Stimulated activated CD8-positive, alpha-beta memory T cell treated with anti-CD3 and anti-CD28 coated beads, Interleukin-4, amount 100 ng/mL, for 1 hour (primary cell): ENCODE measurements at places on chromosomes 2 and 18.

DNA sequence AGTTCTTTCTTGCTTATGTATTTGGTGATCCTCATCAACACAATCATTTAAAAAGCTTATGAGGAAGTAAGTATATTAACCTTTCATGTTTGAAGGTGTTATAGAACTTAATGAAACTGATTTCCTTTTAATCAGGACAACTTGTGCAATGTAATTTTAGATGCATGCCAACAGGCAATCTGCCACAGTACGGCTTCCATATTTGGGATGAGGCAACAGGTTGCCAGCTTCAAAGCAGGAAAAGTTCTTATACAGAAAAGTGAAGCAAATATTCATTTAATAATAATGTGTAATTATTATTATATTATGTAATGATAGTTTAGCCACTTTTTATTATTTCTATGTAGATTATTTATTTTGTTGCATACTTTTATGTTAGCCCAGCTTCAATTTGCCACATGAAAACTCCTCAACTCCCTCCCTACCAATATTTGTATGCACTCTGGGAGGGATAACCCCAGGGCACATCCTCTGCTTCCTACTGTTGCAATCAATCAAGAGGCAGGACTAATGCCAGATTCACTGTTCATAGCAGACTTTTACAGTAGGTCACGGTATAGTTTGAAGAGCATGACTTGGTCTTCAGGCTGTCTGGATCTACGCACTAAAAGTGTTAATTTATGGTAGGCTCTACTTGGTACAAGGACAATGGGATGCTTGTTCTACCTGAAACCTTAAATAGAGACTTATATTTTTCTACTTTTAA lies 277.2 kb downstream of the AGPS start:
- DNase-seq, result no peak

DNA sequence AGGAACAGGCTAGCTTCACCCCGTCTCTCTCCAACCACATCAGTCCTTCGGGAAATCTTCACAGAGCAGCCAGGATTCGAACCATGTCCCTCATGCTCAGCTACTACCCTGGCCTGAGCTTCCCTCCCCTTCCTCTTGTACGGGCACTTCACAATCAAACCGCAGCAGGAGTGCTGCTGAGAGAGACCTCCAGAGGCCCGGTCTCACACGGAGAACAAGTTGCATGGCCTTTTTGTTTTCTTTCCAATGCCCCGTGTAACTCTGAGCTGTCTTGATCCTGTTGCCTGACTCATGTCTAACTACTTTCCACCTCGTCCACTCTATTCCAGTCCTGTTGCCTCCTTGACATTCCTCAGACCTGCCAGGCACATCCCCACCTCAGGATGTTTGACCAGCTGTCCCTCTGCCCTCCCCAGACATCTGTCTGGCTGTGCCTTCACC lies 25.4 kb downstream of the FBLN7 start:
- DNase-seq, result no peak

DNA sequence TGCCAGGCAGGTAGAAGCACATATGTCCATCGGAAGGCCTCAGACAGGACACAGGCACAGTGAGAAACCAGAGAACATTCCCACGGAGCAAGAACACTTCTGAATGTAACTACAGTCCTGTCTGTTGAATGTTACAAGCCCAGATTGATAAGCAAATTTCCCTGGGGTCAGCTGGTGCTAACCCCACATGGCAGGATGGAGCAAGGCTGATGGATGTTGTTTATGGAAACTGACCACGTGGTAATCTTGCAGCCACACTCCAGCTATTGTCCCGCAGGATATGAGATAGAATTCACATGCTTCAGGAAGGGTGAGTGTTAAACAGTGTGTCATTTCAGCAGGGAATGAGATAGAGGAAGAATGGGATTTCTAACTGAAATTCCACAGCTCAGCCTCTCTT lies 138.8 kb upstream of the COPS8 start:
- DNase-seq, result no peak

DNA sequence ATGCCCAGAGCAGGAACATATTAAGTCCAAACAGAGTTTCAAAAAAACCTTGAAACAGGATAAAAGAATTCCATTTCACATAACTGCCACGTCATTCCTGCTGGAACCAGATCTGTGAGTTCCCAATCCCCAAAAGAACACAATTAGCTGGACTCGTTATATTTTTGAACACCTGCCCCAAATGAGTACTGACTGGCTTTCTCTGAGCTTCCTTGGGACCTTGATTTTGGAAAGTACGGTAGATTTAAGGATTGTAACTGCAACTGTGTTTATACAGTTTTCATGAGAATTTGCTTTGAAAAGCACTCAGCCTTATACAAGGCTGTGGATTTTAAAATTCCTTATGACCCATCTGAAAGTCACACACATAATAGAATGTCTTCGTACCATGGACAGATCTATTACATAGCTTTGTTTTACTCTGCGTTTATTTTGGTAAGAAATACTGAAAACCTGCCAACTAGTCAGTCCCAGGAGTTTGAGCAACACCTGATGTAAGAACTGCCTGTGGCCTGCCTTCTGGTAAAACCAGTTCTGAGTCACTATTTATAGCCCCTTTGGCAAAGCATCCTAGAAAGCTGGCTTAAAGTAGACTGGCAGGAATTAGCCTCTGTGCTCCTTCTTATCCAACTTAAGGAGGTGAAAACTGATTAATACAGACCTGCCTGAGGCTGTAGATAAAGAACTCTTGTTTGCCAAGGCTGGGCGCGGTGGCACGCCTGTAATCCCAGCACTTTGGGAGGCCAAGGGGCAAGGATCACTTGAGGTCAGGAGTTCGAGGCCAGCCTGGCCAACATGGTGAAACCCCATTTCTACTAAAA lies 48.1 kb downstream of the MERTK start:
- DNase-seq, result no peak

DNA sequence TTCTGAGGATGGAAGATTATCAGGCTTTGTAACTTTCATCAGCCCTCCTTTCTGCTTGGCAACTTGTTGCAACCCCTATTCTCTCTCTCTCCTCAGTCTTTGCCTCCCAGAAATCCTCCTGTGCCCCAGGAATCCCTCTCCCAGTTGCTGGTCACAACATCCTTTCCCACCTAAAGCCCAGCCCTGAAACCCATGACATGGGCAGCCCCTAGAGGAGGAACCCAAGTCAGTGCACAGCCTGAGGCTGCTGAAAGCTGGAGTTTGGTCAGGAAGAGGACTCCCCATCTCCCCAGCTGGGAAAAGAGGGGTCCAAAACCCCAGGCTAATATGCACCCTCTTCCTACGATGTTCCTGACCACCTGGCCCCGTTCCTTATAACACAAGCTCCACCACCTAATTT lies 29.5 kb downstream of the PKDCC start:
- no peak for DNase-seq

GRCh38 chr2:196607073-196607472 lies 32.4 kb upstream of the CCDC150 start:
- no peak for DNase-seq

- no peak for DNase-seq
Observed at GRCh38 chr18:26700201-26700600, 151.8 kb upstream of the KCTD1 start.

- no peak for DNase-seq
Observed at GRCh38 chr2:143524119-143524553, 394.9 kb downstream of the ARHGAP15 start.

GRCh38 chr2:175690113-175690837 lies 311.8 kb downstream of the LNPK start:
- DNase-seq, result no peak

DNA sequence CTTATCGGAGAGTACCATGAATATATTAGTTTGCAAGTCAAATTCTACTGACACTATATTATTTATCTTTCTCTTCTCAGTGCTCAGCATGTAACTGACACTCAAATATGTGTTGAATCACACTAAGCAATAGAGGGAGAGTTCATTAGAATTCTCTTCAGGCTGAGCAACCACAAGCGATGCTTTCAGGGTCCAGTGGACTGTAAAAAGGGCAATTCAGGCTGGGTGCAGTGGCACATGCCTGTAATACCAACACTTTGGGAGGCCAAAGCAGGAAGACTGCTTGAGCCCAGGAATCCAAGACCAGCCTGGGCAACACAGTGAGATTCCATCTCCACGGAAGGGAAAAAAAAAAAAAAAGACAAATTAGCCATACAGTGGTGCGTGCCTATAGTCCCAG lies 16.3 kb downstream of the PDE6D start:
- no peak for DNase-seq

DNA sequence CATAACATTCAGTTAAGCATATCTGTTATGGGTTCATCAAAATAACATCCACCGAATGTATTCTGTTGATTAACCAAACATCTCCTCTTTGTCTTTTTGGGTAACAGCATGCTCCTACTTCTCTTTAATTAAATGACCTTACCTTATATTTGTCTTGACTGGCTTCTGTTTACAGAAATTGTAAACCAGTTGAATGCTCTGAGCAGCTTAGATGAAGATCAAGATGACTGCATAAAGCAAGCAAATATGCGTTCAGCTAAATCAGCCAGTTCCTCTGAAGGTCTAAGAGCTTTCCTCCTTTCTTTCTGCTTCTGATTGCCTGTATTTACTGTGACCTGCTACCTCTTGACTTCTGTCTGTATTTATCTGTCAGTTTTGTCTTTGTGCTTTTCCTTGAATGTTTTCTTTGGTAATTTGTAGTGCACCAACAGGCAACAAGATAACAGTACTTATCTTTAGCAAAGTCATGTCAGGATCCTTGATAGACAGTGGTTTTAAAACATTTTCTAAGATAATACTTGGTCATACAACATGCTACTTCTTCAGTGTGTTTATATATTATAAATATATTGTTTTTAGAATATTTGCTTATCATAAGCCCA lies 152.8 kb downstream of the EHBP1 start:
- no peak for DNase-seq

DNA sequence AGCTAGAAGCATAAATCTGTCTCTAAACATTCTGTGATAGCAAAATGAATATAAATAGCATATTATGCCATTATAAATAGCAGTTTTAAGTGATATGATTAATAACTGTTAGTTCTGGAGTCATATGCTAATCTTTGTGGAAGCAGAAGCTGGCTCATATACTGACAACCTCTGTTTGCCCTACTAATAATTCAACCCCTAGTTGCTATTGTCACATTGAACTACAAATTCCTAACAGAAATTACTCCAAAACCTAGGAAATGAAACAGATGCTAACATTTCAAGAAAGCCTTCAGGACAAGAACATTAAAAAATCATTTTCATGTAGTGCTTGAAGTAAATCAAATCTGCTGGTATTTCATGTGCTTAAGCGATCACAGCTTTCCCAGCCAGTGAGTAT lies 28.2 kb downstream of the CALCRL start:
- no peak for DNase-seq

DNA sequence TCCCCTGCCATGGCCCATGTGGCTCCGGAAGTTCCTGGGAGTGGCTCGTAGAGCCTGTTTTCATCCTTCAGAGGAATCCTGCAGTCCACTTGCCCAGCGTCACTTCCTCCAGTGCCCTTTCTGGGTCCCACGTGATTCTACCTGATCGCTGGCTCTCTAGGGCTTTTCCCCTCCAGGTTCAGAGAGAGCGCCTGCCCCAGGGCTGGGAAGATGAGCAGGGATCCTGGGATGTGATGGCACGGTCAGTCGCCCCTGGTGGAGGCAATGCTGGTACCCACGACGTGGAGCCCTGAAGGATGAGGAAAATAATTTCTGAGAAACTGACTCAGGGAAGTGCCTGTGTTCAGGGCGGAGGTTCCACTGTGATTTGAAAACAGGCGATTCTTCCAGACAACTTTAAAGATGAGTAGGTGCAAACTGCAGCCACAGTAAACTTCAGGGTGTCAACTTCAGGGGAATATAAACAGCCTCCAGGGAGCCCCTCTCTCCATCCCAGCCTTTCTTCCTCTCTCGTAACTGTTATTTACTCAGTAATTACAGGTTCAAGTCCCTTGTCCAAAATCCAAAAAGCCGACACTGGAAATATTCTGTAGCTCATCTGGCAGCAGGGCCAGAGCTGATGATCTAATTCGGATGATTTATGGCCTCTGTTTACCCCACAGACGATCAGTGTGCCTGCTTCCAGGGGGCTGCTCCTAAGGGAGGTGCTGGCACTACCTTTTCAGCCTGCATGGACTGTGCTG lies 105.9 kb downstream of the AGAP1 start:
- no peak for DNase-seq

DNA sequence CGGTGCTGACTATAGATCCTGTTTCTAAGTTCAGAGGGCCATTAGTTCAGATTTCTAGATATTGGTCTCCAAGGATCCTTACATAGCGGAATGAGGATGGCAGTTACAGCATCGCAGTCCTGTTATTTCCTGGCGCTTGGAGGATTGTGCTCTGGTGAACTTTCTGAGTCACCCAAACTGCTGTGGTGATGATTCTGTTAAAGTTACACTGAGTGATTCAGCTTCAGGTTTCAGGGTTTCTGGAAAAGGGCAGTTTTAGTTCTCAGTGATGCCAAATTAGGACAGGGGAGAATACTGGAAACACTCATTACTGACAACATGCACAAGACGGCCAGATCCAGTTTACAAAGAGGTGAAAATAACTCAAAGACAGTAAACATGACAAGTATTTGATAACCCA lies 52.1 kb upstream of the ANKRD62 start:
- no peak for DNase-seq

GRCh38 chr2:204881655-204882054 lies 336.4 kb downstream of the PARD3B start:
- DNase-seq, result no peak

- no peak for DNase-seq
Observed at GRCh38 chr18:12336887-12337286, 28.8 kb downstream of the TUBB6 start.

GRCh38 chr2:37189452-37190153 lies 1.1 kb upstream of the SULT6B1 start:
- DNase-seq, result no peak

- DNase-seq, result no peak
Observed at GRCh38 chr2:30218338-30218713, 13.0 kb upstream of the LBH start.

DNA sequence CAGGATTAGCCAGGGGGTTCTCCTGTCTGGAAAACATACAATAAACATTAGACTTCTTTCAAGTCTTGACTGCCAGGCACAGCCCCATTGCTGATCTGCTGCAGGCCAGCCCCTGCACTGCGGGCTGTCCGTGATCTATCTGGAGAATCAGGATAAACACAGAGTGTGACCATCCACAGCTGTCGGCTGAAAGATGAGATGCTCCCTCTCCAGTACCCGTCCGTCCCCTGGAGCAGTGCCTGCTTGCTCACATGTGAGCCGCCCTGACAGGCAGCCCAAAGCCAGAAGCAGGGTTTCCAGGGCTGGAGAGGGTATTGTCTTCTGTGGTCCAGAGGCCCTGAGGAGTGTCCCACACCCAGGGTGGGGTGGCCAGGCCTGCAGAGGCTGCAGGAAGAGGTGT lies 46.1 kb upstream of the FOSL2 start:
- no peak for DNase-seq
